ENCODE measurements at places on chromosomes 16 and 17.

DNA sequence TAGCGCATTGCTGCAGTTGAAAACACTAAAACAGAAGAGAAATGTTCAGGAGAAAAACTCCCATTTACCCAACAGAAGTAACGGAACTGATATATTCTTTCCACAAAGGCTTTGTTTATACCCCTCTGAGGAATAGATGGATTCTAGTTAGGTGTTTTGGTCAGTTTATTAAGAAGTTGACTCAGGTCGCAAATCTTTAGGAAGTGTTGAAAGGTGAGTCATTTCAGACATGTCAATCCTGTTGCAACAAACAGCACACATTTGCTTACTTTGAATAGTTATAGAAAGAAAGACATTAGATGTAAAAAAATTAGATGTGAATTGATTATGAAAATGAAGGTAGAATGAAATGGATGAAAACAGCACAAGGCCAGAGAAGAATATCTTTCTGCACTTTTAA lies 941.0 kb downstream of the KCNJ2 start:
- DNase-seq = no peak

- DNase-seq = no peak
Measured at GRCh38 chr16:66346221-66346620, 20.3 kb upstream of the CDH5 start.

DNA sequence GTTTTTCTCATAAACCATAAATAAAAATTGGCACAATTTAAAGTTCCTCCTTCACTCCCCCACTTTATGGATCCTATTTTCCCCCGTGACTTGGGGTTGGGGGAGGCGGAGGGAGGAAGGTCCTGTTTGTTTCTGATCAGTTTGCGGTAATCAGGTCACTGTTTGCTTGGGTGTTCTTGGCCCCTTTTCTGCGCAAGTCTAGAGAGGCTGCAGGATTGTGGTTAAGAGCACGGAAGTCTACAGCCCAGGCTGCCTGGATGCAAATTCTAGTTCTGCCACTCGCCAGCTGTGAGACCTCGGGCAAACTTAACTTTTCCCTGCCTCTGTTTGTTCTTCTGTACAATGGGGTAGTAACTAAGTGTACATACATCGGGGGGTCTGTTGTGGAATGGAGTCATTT lies 12.1 kb downstream of the ATP2C2 start:
- no peak for DNase-seq

DNA sequence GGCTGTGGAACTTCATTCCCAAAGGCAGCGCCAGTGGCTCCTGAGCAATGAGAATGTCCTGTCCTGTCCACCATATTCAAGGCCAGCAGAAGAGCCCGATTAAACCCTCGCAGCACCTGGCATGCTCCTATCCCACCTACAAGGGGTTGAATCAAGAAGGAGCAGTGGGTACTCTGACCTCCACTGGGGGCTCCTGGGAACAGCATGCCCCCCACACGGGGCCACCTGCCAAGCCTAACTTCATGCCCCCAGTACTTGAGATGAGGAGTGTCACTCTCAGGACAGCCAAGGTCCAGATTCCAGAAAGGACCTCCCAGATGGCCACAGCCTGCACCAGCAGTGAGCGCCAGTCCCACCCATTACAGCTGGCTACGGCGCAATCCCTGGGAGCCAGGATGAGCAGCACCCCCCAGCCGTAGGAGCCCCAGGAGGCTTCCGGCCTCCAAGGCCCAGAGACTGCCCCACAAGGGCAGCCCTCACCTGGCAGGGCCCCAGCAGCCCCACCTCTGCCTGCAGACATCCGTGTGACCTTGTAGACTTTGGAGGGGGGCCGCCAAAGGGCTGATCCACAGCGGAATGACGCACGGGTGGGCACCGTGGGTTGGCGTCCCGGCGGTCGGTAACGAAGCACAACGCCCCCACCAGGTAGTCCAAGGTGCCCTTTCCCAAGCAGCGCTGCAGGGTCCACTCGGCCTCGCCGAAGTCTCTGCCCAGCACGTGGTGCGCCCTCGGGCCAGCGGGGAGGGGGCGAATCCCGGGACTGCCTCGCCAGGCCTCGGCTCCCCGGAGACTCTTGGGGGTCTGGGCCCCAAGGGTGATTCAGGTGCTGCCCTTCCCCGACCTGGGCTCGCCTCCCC lies 1.0 kb upstream of the MPDU1 start:
- no peak for DNase-seq

DNA sequence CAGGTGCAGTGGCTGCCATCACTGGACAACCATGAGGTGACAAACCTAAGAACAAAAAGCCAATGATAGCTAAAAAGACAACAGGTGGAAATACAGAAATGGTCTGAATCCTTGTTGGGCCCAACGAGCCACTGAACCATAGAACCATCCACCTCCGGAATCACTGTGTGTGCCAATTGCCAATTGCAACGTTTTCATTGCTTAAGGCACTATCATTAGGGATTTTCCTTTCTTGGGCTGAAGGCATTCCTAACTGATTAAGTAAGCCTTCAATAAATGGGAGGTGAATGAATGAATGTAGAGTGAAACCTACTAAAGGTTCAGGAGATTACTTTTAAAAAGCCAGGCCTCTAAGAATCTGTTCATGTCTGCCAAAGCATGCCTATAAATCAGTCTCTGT lies 3.6 kb downstream of the USP31 start:
- no peak for DNase-seq

GRCh38 chr16:89574681-89575246 lies 794 bp upstream of the CPNE7 start:
- DNase-seq = peak; percentile 49

GRCh38 chr17:29621751-29622194 lies 939 bp downstream of the CORO6 start:
- no peak for DNase-seq

- DNase-seq = no peak
Measured at GRCh38 chr17:43640491-43641252, 21.1 kb downstream of the MEOX1 start.

GRCh38 chr17:27577121-27577761 lies 53.7 kb upstream of the LGALS9 start:
- DNase-seq = no peak

DNA sequence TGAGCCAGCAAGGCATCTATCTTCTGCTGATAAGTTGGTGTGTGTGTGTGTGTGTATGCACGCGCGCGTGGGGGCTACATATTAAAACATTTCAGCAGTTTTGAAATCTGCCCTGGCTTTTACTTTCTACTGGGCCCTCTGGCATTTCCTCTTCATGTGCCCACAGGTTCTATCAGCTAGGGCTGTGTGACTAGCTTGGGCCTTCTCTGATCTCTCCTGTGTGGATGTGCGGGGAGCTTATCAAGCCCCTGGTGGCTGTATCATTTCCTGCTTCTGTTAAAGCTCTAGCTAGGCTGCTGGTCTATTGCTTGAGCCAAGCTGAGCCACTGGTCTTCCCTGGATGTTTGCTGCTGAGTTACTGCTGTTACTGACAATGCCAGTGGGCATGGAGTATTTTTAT lies 132.5 kb downstream of the AATF start:
- no peak for DNase-seq

GRCh38 chr17:41589301-41589700 lies 2.6 kb upstream of the KRT14 start:
- no peak for DNase-seq

DNA sequence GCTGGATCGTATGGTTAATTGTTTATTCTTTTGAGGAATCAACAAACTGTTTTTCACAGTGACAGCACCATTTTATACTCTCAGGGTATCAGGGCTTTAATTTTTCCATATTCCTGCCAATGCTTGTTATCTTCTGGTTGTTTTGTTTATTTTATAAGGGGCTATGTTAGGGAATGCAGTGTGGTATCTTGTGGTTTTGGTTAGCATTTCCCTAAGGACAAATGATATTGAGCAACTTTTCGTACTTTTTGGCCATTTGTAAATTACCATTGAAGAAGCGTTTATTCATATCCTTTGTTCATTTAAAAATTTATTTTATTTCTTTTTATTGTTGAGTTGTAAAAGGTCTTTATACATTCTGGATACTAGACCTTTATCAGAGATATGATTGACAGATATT lies 322.0 kb upstream of the SALL1 start:
- DNase-seq = no peak

DNA sequence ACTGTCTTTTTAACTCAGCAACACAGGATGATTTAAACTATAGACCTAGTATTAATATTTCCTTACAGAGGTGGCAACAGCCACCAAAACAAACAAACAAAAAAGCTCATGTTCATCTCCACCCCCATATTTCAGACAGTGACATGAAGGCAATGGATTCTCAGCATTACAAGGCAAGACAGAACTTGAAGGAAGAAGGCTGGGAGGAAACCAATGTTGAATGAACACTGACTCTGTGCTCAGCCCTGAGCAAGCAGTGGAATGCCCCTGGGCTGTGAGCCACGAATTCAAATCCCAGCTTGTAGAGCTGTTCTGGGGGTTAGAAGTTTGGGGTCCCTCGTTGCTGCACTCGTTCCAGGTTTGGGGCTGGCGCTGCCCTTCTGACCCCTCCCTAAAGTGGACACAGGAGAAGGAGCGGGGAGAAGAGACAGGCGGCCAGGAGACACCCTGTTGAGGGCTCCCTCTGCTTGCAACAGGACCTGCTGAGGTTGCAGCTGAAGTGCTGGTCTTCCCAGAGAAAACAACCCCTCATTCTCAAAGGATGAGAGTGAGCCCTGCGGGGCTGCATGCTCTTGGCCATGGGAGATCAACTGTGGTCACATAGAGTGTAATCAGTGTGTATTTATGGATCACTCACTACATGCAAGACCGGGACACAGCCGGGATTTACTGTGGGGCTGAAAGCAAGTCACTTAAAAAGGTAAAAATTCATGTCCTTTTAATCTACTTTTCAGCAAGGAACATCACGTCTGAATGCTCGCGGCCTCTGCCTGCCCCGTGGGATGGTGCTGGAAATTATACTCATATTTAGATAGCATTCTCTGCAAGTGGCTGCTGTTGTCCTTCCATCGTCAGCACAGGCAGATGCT lies 34.3 kb downstream of the MYH3 start:
- DNase-seq = no peak

DNA sequence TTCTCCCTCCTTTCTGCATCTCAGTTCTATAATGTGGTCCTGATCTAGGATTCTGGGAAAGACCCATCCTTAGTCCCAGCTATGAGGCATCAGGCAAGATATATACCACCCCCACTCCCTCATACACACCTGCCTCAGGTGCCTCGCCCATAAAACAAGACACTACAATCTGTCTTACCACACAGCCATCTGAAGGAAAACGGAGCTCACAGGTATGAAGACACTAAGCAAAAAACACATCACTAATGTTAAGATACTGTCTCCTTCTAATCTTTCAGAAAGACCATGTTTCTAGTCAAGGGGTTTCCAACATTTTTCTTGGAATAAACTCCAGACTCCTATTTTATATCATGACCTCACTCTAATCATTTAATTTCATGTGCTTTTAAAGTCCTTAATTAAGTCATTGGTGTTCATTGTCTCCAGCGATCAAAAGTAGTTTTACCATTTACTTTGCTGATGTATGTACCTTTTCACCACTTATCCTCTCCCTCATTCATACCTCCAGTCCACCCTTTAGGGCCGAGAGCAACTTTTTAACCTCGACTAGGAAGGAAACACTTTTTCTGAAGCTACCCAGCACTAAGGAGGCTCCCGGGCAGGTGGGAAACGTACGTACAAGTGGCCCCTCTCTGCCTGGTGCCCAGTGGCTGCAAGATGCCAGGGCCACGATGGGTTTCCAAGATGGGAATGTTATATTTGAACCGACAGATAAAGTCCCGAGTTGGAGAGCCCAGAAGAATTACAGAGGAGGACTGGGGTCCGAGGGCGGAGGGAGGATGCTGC lies 979 bp downstream of the MAP3K14 start:
- DNase-seq = no peak

DNA sequence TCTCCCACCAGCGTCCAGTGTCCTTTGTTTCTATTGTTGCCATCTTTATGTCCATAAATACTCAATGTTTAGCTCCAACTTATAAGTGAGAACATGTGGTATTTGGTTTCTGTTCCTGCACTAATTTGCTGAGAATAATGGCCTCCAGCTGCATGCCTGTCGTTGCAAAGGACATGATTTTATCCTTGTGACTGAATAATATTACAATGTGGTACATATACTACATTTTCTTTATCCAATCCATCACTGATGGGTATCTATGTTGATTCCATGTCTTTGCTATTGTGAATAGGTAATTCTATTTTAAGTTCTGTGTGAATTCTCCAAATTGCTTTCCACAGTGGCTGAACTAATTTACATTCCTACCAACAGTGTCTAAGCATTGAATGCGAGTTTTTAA lies 578.6 kb upstream of the CA10 start:
- no peak for DNase-seq

DNA sequence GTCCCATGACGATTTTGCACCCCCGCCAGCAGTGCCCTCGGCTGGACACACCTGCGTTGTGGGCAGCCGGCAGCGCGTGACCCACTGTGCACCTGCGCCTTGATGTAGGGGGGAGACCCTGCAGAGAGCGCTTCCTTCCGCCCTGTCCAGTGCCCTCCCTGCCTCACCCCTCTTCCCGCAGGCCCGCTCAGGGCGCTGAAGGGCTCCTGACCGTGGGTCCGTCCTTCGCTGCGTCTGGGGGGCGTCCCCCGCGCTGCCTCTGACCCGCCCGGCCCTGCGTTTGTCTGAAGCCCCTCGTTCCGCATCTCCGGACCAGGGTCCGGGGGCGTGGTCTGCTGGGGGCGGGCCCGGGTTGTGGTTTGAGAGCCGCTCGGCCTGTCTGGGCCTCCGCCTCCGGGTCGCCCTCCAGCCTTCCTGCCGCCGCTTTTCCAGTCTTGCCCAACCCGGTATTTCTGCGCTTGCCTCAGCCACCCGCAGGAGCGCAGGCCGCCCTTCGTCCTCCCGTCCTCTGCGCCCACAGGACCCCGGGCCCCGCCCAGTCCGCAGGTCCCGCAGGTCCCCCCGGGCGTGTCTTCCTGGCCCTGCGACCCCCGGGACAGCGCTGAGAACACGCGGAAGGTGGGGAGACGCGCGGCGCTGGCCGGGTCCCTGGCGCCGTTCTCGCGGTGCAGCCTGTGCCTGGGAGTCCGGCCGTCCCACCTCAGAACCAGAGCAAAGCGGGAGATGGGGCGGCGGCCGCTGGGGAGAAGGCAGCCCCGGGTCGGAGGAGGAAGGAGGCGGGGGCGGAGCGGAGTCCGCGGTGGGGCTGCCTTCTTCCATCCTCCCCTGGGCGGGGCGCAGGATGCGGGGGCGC lies 4.0 kb upstream of the IL17C start:
- DNase-seq = peak; percentile 71

DNA sequence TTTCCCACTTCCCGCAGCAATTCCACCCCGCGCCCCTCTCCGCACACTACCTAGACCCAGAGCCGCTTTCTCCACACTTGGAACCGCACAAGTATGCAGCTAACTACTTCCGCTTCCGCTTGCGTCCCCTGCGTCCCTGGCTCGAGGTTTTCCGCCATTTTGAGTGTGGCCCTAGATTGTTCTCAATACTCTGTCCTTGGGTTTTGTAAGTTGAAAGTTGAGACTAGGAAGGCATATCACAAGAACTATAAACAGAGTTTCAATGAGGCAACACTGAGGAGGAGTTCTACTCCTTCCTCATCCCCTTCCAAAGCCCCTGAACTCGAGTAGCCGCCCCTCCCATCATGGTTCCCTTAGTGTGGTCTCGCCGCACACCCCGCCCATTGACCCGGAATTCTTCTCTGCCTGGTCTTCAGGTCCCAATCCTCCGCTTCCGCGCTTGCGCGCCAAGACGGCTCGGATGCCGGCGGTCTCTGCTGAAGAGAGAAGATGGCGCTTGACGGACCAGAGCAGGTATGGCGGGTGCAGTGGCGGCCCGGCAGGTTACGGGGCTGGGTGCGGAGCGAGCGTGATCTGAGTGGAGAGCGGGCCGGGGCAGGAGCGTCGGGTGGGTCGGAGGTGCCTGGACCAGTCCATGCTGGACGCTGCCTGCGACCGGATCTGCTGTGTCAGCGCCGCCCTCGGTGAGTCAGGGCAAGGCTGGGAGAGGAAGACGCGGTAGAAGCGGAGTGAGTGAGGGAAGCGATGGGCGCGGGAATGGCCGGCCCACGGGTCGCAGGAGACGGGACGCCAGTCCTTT lies at the start of the genes FTSJ3 and PSMC5:
TSS of gene FTSJ3 (minus strand) at position 662 of the 799 bp plus-strand sequence. CDS start 761 bp downstream, outside the sequence.
TSS of gene PSMC5 (plus strand) at position 430 of the 799 bp plus-strand sequence. CDS start at position 490, 60 bp downstream.
- peak; percentile 90 for DNase-seq

Data from activated B cell treated with CpG ODN at 0.5 μM for 24 hours (primary cell).